ENCODE measurements at places on chromosomes 2 and 18.

DNA sequence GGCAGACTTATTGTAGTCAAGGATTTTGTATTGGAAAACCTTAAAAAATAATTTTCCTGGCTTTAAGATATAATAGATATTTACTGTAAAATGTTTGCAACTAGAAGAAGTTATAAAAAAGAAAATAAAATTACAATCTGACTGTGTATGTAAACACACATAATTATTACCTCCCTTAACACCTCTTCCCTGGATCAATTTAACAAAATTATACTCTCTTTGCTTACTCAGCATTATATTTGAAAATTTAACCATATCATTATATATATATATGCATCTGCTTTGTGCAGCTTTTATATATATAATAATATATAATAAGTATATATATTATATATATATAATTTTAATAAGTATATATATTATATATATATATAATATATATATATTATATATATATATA lies 131.7 kb upstream of the FAM98A start:
- DNase-seq, result no peak

GRCh38 chr18:76202322-76202721 lies 292.7 kb downstream of the ZNF516 start:
- no peak for DNase-seq

DNA sequence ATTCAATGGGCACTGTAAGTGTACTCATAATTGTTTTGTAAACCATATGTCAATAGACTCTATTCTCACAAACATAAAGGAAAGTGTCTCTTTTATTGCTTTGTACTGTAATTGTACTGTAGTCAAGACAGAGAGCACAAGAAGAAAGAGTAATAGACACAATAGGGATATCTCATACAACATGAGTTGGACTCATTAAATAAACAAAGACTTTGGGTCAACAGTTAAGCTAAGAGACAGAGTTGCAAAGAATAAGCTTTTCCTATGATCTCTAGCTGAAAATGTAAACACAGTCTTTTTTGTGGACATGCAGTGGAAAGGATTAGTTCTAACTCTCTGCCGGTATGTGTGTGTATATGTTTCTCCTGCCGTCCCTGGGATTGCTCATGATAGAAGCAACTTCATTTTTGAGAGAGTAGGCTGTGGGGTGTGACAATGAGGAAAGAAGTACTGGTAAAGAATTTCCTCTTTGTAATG lies 13.9 kb upstream of the KYNU start:
- DNase-seq, result no peak

- no peak for DNase-seq
Observed at GRCh38 chr2:26345283-26345544, 729 bp upstream of the SELENOI start.

DNA sequence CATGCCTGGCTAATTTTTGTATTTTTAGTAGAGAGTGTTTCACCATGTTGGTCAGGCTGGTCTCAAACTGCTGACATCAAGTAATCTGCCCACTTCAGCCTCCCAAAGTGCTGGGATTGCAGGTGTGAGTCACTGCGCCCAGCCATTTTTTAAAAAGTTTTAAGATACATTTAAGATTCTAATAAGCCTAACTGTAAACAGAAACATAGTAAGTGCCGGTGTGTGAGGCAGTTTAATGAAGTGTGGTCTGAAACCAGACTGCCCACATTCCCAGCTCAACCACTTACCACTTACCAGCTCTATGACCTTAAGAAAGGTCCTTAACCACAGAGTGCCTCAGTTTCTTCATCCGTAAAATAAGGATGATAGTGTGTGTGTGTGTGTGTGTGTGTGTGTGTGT lies 42.4 kb downstream of the TMEM237 start:
- DNase-seq, result no peak

- DNase-seq, result no peak
Observed at GRCh38 chr2:165472922-165473321, 3.4 kb downstream of the CSRNP3 start.

- DNase-seq, result no peak
Observed at GRCh38 chr2:26838121-26838906, 9.6 kb upstream of the DPYSL5 start.

DNA sequence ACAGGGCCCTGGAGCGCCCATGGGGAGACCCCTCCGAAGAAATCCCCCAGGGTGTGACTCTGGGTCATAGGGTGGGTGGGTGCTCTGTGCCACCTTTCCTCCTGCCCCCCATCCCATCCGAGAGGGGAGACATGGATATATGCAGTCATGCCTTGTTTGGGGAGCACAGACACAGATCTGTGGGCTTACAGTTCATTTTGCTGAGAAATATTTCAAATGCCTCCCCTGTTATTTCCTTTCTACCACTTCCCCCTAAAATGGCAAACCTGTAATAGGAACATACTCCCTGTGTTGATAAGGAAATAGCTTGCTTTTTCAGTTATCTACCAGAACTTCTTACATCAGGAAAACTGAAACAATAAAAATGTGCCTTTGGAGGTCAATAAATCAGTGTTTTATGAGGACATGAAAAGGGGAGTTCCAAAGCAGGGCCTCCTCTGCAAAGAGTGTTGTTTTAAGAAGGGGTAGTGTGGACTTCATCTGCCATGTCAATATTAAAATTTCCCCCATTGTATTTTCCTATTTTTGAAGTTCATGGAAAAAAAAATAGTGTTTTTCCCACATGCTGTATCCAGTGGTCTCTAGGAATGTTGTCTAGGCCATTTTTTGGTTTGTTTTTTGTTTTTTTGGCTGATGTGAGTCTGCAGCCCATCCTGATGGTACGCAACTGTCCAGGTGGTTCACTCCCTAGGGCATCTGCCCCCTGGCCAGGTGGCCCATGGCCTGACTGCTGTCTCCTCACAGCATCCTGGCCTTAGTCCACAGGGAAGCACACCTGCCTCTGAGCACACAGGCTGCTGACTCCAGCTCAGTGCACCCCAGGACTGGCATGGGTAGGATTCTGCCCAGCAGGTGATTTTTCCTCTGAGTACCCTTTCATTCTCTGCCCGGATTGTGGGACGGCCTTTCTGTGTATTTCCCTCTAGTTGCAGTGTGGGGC lies 3.7 kb downstream of the TNFRSF11A start:
- no peak for DNase-seq

DNA sequence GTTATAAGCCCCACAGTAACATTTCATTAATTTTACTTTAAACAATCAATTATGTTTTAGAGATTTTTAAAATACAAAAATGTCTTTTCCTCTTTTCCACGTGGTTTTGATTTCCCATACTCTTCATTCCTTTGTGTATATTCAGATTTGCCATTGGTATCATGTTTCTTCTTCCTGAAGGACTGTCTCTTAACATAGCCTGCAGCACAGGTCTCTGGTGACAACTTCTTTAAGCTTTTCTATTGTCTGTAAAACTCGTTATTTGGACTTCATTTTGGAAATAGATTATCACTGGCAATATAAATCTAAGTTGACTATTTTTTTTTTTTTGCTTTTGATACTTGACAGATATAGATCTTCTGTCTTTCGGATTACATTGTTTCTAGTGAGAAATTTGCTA lies 115.2 kb upstream of the KLHL29 start:
- no peak for DNase-seq
